ENCODE measurements at places on chromosomes 3 and 15.

- DNase-seq = no peak
These were observed 110.9 kb upstream of the GALNT15 start for GRCh38 chr3:16063603-16064002.

DNA sequence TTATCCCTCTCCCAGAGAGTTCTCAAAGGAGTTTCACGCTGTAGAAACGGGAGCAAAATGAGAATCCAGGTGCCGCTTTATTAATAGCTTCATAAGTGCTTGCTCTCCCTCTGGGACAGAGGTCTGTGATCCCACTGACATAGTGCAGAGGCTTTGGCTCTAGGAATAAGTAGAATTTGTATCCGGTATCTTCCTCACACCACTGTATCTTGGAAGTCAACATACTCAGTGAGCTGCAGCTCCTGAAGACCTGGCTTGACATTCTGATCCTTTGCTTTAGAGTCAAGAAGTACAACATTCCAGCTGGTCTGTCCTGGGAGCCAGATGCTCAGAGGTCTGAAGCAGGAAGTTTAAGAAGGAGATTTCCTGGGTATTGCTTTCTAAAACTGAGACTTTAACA is 323.0 kb downstream of the LPP start:
- no peak for DNase-seq

DNA sequence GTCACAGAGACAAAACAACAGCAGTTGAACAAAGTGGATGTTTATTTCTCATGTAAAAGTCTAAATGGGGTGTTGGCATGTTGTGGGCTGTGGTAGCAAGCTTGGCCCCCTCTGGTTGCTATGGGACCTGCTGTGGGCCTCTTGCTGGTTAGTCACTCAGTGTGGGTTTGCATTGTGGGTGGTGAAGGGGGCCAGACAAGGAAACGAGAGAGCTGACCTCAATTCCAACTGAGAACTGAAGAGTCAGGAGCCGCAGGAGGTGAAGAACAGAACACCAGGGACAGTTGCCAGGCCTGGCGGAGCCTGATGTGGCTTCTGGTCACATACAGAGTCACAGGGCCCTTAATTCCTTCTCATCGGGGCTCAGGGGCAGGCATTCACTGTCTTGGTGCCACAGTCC is 1.9 kb upstream of the ADPGK start:
- no peak for DNase-seq

GRCh38 chr3:25043749-25044148 is 384.3 kb upstream of the RARB start:
- no peak for DNase-seq

DNA sequence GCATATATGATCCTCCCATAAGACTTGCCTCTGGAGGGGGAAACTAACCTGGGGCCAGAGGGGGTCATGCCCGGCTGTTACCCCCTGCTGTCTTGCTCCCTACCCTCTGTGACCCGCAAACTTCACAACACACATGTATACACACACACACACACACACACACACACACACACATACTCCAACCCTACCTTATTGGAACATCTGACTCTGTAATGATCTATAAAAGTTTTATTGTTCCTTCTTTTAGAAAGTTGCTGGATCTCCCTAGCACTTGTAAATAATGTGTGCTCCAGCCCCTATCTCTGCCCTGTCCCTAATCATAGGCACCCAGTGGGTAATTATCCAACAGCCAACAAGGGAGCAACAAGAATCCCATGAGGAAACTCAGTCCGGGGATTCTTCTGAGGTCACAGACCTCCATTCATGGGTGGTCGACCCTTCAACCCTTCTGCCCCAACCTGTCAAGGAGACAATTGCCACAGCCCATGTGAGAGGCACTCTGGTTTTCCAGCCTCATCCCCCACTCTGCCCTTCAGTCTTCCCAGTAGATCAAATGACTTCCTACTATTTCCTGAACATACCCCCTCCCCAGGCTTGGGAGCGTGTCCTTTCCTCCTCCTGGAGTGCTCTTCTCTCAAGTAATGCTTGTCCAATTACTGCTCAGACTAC is 14.0 kb upstream of the TPM1 start:
- DNase-seq = no peak

- no peak for DNase-seq
These were observed 33.3 kb downstream of the PLD1 start for GRCh38 chr3:171776839-171777583.

- no peak for DNase-seq
These were observed 19.4 kb downstream of the RBP1 start for GRCh38 chr3:139519998-139520737.

GRCh38 chr3:159910991-159911663 is 77.5 kb upstream of the IL12A start:
- DNase-seq = no peak
